Activated CD4-positive, alpha-beta memory T cell treated with anti-CD3 and anti-CD28 coated beads for 36 hours (primary cell): ENCODE measurements at places on chromosomes 3 and 15. TPM values are rescaled to one million over a fixed set of nuclear protein-coding genes. Genes with fewer than 3 reads are reported as not detected.

SOX2 gene
- total RNA-seq, result not detected

CMTM7 gene
- 47.1 TPM for total RNA-seq

GRCh38 chr3:106945435-106945834, 431.8 kb upstream of the CCDC54 start:
- H3K27ac ChIP-seq, result no peak overlapping the region
- H3K36me3 ChIP-seq, result no peaks in the 10 kb centered on the region
- no peak for DNase-seq
- H3K4me3 ChIP-seq, result no peak overlapping the region
- no peaks in the 10 kb centered on the region for H3K27me3 ChIP-seq

- peak; percentile 72 for DNase-seq
- peak overlapping the region; percentile 99 for H3K27ac ChIP-seq
- H3K4me3 ChIP-seq, result no peak overlapping the region
- H3K27me3 ChIP-seq, result no peaks in the 10 kb centered on the region
- peaks cover 53% of the 10 kb centered on the region for H3K4me1 ChIP-seq
Observed at GRCh38 chr3:106428565-106428994, 559.8 kb upstream of the CBLB start.

GRK7 gene
- not detected for total RNA-seq

- no peaks in the 10 kb centered on the region for H3K4me1 ChIP-seq
- H3K36me3 ChIP-seq, result no peaks in the 10 kb centered on the region
- H3K4me3 ChIP-seq, result no peak overlapping the region
- DNase-seq, result no peak
Observed at GRCh38 chr15:46309914-46310313, 675.1 kb downstream of the SQOR start.

DNA sequence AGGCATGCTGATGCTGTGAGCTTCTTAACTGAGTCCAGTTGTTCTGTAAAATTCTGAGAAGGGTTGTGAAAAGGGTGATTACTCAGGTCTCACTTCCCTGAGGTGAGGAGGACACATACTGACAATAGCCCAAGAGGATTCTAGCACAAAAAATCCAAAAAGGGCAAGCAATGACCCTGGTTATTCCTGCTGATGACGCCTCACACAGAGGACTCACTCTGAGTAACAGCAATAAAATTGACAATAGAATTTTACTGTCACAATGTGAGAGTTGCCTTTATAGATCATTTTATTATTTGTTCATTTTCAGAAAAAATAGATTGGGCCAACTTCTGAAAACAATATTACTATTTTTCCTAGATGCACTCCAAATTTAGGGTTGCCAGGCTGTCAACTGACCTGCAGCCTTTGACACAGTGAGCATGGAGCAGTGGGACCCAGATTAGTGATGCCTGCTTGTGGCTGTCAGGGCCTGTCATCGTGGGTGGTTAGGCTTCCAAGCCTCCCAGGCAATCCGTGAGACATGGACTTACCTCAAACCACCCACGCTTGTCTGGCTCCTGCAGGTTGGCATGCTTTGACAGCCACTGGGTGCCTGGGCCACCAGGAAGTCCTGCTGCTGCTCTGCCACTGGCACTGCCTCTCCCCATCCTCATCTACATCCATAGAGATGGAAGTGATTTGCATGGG, 396.0 kb upstream of the THBS1 start:
- H3K36me3 ChIP-seq, result no peaks in the 10 kb centered on the region
- H3K4me1 ChIP-seq, result no peaks in the 10 kb centered on the region
- no peak overlapping the region for H3K4me3 ChIP-seq
- no peak for DNase-seq

DNA sequence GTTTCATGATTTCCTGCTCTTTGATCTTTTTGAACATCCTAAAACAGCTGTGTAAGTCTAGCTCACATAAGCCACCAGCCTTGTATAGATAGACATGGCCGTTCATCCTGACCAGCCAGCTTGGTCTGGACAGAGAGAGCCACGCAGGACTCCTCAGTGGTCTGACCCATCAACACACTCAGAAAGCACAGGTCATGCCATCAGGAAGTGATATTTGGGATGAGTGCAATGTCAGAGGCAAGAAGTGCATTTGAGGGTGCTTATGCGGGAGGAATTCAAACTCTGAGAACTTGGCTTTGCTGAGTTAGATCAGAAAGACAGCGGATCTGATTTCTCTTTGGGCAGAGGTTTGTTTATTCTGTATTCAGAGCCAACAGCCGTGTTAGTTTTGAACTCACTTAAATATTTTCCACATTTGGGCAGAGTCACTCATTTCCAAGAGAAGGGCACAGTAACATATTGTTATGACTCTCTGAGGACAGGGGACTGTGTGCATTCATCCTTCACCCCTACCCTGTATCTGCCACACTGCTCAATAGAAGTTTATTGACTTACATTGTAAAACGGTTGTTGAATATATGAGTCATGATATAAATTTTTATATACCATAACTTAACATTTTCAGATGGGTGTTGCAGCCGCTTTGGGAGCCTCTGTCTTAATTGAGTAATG, 225.3 kb upstream of the LYSMD4 start:
- H3K36me3 ChIP-seq, result no peaks in the 10 kb centered on the region
- DNase-seq, result no peak
- H3K27me3 ChIP-seq, result peaks cover 16% of the 10 kb centered on the region
- H3K4me1 ChIP-seq, result peaks cover 11% of the 10 kb centered on the region
- no peak overlapping the region for H3K27ac ChIP-seq

GRCh38 chr3:99761415-99762165, 56.1 kb upstream of the CMSS1 start:
- H3K27me3 ChIP-seq, result no peaks in the 10 kb centered on the region
- no peaks in the 10 kb centered on the region for H3K36me3 ChIP-seq
- H3K4me1 ChIP-seq, result no peaks in the 10 kb centered on the region
- no peak for DNase-seq
- H3K4me3 ChIP-seq, result no peak overlapping the region
